Spinal cord (tissue), 10 donors: ENCODE measurements at places on chromosomes 2 and 18.
A peak's percentile ranks its signal among the peaks of the same experiment; 100 is the strongest.

DNA sequence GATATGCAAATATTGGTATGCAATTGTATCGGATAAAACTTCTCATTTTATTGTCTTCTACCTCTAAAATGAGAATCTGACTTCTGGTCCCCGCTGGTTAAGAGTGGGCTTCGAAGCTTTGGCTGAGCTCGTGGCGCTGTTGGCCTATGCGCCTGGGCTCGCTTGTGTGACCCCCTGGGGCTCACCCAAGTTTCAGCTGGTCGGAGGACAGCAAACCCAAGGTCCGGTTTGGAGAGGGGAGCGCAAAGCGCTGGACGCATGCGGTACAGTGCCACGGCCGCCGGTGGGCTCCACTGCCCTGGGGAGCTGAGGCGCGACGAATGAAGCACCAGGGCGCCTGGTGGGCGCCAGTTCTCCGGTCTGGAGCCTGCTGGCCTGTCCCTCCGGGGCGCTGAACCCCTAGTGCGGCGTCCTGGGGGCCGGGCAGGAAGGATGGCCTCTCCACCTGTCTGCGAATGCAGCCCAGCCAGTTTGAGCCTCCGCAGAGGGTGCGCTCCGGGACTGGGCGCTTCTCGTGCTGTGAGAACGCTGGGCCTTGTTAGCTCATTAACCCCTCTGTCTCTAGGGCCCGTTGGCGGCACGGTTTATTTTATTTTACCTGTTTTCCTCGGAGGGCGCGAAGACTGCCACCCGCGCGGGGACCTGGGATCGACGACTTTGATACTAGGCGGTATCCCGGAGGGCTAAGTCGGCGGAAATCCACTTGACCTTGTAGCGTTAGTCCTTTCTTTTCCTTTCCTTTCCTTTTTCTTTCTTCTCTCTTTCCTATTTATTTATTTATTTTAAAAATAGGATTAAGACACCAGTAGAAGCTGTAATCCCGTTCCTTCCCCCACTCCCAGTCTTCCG is 10.4 kb downstream of the MEIS1 start:
- DNase-seq, result peak; percentile 56

DNA sequence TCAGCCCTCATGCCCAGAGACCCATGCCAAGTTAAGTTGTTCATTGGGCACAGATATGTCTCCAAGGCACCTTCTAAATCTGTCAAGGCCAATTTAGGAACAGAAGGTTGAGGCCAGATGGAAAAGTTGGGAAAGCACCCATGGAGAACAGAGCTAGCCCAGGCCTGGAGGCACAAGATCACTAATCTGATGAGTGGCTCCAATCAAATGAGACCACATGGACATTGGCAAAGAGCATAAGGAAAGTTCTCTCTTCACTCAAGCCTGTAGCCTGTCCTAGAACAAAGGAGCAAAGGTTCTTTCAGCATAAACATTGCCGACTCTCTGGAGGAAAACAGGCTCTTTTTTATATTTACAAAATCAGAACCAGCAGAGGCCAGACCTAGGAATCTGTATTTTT is 154.8 kb downstream of the RNF152 start:
- no peak for DNase-seq

GRCh38 chr18:44943311-44943881 is 262.7 kb downstream of the SETBP1 start:
- DNase-seq, result peak; percentile 53

- peak; percentile 40 for DNase-seq
Measured at GRCh38 chr18:13266218-13267100, 47.9 kb downstream of the LDLRAD4 start.

DNA sequence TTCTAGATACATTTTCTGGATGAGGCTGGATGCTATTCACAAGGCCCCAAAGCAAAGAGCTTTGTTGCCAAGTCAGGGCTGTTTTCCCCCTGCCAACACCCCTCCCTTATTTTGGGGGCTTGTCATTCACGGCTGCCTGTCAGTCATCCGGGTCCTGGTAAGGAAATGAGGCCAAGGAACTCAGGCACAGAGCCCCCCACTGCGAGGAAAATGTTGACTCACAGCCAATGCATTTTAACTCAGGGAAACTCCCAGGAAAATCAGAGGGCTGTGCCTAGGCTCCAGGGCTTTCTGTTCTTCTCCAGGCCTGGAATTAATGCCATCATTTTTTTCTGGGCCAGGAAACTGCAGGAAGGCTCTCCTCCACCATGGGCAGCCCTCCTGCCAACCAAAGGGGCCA is 241.1 kb downstream of the SMAD2 start:
- DNase-seq, result no peak

- no peak for DNase-seq
Measured at GRCh38 chr2:177731384-177731783, 338.8 kb downstream of the AGPS start.

DNA sequence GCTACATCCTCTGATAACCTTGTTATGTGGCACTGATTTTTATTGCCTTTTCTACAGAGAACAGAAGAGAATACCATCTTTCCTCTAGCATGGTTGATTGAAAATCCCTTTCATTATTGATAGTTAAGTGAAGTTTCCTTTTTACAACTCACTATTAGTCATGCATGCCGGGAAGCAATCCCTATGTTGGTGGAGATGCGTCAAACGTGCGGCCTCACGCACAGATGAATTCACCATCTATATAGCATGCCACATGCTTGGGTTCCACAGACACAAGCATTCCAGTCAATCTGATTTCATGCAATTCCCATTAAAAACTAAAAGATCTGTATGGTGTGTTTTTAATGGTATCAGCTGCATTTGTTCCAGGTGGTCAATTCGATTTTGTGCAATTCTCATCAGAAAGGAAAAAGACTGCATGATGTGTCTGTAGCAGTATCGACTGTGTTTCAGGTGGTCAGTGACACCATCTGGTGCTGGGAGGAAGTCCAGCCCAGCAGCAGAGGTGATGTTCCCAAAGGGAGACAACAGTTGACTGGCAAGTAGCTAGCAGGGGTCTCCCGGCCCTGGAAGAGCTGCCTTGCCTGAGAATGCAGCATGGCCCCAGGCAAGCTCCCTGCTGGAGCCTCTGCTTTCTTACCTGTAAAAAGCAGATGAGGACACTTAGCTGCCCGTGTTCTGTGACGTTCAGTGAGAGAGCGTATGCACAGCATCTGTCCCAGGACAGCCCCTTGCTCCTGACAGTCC is 151.3 kb upstream of the NCK2 start:
- no peak for DNase-seq

DNA sequence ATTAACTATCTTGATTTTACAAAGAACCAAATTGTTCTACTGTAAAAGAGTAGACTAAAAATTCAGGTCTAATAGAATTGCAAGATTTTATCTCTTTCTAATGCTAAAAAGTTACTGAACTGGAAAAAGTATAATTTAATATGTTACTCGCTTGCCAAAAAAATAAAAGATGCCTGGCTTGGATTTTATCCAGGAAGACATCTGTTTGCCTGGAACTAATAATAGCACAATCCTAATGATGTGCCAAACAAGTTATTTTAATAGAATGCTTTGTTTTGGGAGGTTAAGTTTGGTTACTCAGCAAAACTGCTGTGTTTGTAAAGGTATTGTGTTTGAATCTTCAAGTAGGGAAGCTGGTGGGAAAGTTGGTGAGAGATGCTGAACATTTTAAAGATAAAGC is 19.4 kb upstream of the ZSWIM2 start:
- DNase-seq, result peak; percentile 8

GRCh38 chr2:2702385-2702784 is 371.3 kb upstream of the MYT1L start:
- no peak for DNase-seq

DNA sequence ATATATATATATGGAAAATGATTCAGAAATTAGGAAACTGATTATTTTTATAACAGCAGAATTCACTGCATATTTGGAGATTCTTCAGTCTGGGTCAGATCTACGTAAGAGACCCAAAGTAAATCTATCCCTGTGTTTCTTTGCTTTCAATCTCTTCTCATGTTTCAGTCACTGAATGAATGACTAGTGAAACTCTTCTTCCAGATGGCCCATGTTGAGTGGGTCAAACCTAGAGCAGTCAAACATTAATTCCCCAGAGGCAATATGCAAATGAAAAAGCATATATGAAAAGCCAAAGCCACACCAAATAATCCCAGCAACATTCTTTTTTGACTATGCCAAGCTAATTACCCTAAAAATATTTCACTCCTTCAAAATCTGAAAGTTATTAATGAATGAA is 317.3 kb downstream of the RBM43 start:
- DNase-seq, result no peak

GRCh38 chr2:113164215-113164929 is 9.4 kb upstream of the PSD4 start:
- DNase-seq, result no peak

DNA sequence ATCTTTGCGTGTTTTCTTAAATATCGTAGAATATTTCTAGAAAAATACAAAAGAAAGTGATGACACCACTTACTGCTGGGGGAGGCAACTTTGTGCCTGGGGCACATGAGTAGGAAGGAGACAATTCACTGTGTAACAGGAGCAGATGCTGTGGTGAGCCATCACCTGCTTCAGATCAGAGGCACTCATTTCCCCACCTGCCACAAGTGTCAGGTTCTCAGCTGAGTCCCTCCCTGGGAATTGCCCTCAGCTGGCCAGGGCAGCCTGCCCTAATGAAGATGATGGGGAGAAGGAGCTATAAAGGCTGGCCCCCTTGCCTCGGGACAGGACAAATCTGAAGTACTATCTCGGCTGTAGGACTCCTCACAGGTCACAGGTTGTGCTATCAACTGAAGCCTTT is 322.8 kb downstream of the STK39 start:
- no peak for DNase-seq

DNA sequence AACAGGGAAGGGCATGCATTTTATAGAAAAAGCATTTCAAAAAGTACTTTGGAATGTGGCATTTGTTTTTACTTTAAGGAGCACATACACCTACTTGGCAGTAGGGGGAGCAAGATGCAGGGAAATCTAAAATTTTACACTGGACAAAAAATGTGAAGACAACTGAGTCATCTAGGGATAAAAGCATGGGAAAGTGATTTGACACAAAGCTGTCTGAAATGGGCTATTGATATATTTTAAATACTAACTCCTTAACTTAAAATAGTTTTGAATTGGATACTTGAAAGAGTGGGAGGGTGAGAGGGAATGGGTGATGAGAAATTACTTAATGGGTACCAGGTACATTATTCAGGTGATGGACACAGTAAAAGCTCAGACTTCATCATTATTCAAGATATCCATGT is 15.8 kb downstream of the TMEM200C start:
- DNase-seq, result peak; percentile 69

GRCh38 chr2:126449677-126450076 is 206.3 kb upstream of the GYPC start:
- no peak for DNase-seq

DNA sequence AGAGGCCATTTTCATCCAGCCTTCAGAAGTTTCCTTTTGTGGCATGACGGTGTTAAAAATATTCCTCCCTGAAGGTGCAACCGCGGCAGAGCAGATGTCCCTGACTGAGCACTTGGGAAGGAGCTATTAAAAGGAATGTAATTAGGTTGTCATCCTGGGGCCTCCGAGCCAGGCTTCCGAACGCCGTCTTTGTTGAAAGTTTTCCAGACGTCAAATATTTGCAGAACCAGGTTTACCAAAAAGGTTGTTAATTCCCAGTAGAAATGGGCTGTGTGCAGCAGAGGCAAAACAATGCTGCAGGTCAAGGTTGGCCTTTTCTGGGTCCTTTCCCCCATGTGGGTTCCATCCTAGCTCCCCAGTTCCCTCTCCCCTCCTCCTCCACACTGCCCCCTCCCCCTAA is 110.0 kb upstream of the STPG4 start:
- no peak for DNase-seq

- no peak for DNase-seq
Measured at GRCh38 chr2:189153619-189154018, 25.9 kb downstream of the COL5A2 start.

DNA sequence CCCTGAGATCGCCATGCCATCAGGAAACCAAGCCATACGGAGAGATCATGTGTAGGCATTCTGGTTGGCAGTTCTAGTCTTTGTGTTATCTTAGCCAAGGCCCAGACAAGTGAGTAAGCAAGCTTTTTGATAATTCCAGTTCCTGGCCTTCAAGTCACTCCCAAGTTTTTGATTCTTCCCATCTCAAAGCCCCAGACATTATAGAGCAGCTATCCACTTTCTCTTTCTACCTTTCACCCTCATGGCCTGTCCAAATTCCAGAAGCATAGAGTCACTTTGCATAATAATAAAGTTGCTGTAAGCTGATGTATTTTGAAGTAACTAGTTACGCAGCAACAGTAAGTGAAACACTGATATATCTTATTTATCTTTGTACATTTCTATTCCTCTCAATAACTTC is 26.8 kb upstream of the IL1RL1 start:
- DNase-seq, result no peak

- no peak for DNase-seq
Measured at GRCh38 chr2:225231900-225232299, 167.6 kb upstream of the NYAP2 start.

- DNase-seq, result no peak
Measured at GRCh38 chr18:36593001-36593400, 235.8 kb downstream of the TPGS2 start.

DNA sequence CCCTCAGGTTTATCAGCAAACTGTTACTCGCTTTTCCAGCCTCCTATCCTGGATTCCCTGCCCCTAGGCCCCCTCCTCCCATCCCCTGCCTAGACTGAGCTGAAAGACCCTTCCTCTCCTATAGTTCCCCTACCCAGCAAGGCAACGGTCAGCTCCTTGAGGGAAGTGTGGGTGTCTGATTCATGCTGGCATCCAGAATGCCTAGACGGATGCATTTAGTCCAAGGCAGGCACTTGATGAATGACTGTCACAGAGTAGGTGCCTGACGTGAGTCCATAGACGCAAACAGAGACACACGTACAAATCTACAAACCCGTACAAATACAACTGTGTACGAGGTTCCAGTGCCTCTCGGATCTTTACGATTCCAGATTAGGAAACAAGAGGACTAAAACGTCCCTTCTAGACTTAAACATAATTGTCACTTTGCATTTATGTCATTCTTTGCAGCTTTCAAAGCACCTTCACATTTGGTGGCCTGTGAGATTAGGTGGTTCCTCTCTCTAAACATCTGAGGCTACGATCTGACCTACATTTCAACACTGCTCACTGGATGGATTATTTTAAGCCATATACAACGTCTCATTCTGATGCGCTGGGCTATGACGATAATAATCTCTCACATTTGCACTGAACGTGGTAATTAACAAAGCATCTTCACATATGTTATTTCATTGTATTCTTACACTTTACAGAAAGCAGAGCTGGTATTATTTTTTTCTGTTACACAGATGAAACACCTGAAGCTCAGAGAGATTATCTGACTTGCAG is 36.7 kb downstream of the DNMT3A start:
- no peak for DNase-seq

GRCh38 chr2:31413025-31413424 is 1.5 kb downstream of the XDH start:
- DNase-seq, result no peak

DNA sequence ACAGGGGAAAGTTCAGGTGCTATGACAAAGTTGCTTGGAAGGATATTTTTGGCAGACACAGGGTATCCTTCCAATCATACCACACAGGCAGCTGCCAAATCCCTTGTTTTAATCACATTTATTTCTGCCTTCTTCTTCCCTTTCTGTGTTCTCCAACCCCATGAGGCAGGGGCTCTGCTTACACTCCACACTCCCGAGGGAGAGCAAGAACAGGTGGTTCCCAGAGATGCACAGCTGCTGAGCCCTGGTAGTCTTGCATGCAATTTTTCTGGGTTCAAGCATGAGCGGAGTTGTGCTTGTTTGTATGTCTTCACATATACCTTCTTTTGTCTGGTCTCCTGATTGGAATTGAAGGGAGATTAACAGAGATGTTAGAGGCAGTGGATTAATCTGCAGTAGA is 251.7 kb upstream of the ST6GAL2 start:
- no peak for DNase-seq
